Epithelial cell of alveolus of lung (primary cell): ENCODE measurements at places on chromosomes 1 and 21. TPM values are rescaled to one million over a fixed set of nuclear protein-coding genes. Genes with fewer than 3 reads are reported as not detected.

The UROD gene
- total RNA-seq: 92.5 and 128 TPM in 2 replicates

The ETV3L gene
- not detected in 2 replicates for total RNA-seq

The IGSF9 gene
- 0.13 and 0.16 TPM in 2 replicates for total RNA-seq

The C1QC gene
- total RNA-seq: not detected in 2 replicates

The DIO1 gene
- not detected in 2 replicates for total RNA-seq

The RAVER2 gene
- total RNA-seq: 4.5 and 7.0 TPM in 2 replicates

The MFAP2 gene
- total RNA-seq: 35.5 and 108 TPM in 2 replicates

The C1orf185 gene
- not detected in 2 replicates for total RNA-seq

The ZNF648 gene
- not detected in 2 replicates for total RNA-seq

The NUDT4B gene
- 36.4 and 38.8 TPM in 2 replicates for total RNA-seq

The OXCT2 gene
- total RNA-seq: 0.64 and 5.2 TPM in 2 replicates

The SPRR2G gene
- total RNA-seq: not detected in 2 replicates

The KIFAP3 gene
- total RNA-seq: 13.3 and 15.3 TPM in 2 replicates

The TP53BP2 gene
- 21.9 and 38.5 TPM in 2 replicates for total RNA-seq

The NUDT17 gene
- 0.32 and 5.2 TPM in 2 replicates for total RNA-seq

The OR2T6 gene
- total RNA-seq: not detected in 2 replicates

The CD84 gene
- not detected in 2 replicates for total RNA-seq

The LCE3D gene
- total RNA-seq: not detected in 2 replicates

The NUP210L gene
- total RNA-seq: not detected in 2 replicates

The TRIM46 gene
- 3.6 and 6.4 TPM in 2 replicates for total RNA-seq

The GNG4 gene
- 0.78 TPM in 1 of 2 replicates, not detected in the other for total RNA-seq

The CFH gene
- 50.0 and 121 TPM in 2 replicates for total RNA-seq

The ZRANB2 gene
- total RNA-seq: 29.5 and 51.7 TPM in 2 replicates

The YOD1 gene
- total RNA-seq: 4.2 and 4.4 TPM in 2 replicates

The ABCA4 gene
- 0.52 and 1.4 TPM in 2 replicates for total RNA-seq

The TGFBR3 gene
- 9.2 and 50.4 TPM in 2 replicates for total RNA-seq

The MKNK1 gene
- 8.0 and 21.6 TPM in 2 replicates for total RNA-seq

The PLA2G2D gene
- total RNA-seq: not detected in 2 replicates

The SMIM12 gene
- total RNA-seq: 27.8 and 45.8 TPM in 2 replicates

The ADGRB2 gene
- 17.2 and 19.5 TPM in 2 replicates for total RNA-seq

The PCAT6 gene
- total RNA-seq: 0.65 and 2.4 TPM in 2 replicates

The INAVA gene
- total RNA-seq: 3.0 and 5.7 TPM in 2 replicates

The EMC1 gene
- 32.2 and 72.5 TPM in 2 replicates for total RNA-seq

The OR14K1 gene
- total RNA-seq: not detected in 2 replicates

The ACTL8 gene
- 0.08 TPM in 1 of 2 replicates, not detected in the other for total RNA-seq
